Stimulated activated CD8-positive, alpha-beta memory T cell treated with anti-CD3 and anti-CD28 coated beads, Interleukin-15, amount 100 ng/mL, for 4 hours (primary cell): ENCODE measurements at places on chromosomes 4 and X.

GRCh38 chr4:95124906-95125504 lies 367.2 kb downstream of the BMPR1B start:
- no peak for DNase-seq

GRCh38 chr4:83830138-83830888 lies 294.4 kb downstream of the GPAT3 start:
- DNase-seq, result no peak

GRCh38 chrX:72115380-72115779 lies 16.3 kb downstream of the RTL5 start:
- DNase-seq, result no peak

- no peak for DNase-seq
Observed at GRCh38 chr4:182918044-182918607, 940 bp upstream of the DCTD start.

DNA sequence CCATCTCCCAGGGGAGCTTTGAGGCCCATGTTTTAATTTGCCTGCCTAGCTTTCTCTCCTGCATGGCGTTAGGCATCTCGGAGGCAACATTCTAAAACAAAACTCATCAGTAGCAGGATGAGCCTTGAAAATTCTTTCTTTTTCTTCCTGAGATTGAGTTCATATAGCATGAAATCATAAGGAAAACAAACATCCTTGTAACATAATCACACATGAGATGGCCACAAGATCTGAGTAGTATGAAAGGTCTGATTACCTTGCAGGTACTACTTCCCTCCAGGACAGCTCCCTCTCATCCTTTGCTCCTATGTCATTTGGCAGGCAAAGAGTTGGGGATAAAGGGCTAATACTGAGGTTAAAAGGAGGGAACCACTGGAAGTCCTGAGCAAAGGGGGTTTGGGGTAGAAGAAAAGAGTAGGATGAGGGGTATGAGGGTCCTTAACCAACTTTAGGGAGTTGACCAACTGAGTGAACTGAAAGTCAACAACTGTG lies 37.5 kb upstream of the CXCL8 start:
- DNase-seq, result no peak

DNA sequence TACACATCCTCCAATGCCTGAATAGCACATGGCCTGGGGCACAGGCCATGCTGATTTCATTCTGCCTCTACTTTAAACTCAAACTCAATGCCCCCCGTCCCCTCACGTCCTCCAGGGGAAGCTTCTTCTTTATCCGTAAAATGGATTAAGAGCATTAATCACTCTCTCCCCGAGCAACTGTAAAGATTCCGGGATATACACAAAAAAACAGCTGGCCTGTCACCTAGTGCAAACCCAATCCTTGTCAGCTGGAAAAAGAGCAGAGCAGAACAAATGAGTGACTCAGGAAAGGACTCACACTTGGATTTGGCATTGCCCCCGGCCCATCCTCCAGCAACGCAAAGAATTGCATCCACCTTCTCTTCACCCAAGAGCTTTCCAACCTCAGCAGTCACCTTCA lies 7.8 kb downstream of the QDPR start:
- DNase-seq, result no peak

DNA sequence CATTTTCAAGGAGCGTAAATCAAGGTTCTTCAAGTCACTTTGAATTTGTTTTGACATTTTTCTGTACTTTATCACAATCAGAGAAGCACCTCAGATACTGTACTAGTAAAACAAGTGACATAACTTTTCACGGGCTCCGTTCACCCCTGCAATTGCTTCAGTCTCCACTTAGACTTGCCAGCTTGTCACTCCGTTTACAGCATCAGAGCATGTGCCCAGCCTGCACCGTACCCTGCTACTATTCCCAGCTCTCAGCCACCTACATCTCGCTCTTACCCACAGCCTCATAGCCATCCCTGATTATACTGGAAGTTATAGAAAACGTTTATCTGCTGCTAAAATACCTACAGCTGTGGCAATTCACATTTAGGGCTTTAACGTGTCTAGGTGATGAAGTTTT lies 135.3 kb upstream of the TENM3 start:
- DNase-seq, result no peak

DNA sequence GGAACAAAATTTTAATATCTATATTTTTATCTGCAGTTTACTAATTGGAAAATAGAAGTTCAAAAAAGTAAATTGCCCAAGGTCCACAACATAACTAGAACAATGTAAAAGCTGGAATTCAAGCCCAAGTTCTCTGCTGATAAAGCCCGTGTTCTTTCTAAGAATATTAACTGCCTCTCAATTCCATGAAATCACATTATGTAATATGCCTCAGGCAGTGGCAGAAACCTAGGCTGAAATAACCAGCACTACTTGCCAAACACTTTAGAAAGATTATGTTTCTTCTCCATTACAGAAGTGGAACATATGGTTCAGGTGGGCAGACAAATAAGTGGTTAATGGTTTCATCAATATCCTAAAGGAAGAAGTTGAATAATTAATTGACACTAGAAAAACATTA lies 56.7 kb upstream of the ADGRL3 start:
- no peak for DNase-seq

- DNase-seq, result no peak
Observed at GRCh38 chr4:15317246-15317645, 110.6 kb upstream of the C1QTNF7 start.

GRCh38 chr4:138235419-138235952 lies 6.7 kb downstream of the SLC7A11 start:
- no peak for DNase-seq

- DNase-seq, result no peak
Observed at GRCh38 chr4:137819964-137820383, 287.7 kb upstream of the PCDH18 start.

DNA sequence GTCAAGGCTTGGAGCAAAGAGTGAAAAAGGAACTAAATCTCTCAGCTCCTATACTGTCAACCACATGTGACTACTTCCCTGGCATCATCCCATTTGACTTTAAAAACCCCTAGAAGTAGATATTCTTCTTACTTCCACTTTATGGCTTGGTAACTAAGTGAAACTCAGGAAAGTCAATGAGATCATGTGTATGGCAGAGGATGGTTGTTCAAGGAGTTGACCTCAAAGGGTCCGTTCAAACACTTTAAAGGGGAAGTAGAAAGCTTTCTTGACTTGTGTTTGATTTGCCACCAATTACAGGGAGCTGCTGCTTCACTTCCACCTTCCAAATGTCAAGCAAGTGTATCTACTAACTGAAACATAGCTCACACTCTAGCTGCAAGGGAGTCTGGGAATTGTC lies 187.2 kb downstream of the RAB28 start:
- no peak for DNase-seq

DNA sequence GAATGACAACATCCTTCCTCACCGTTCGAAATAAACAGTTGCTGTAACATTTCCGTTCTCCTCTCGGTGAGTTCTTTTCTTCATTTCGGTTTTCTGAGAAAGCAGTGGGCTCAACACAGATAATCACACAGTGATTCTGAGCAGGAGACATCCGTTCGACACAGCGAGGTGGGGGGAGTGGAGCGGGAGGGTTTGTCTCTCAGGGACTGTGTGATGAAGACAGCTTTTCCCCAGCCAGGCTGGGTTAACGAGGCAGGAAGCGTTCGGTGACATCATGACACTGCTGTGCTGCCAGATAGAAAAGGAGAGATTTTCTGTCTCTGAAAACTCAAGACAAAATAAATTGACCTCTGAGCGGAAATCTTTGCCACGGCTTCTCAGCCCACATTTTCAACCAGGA lies 119.3 kb downstream of the CRLF2 start:
- DNase-seq, result peak; percentile 5

GRCh38 chrX:148628621-148629020 lies 128.2 kb downstream of the AFF2 start:
- no peak for DNase-seq

GRCh38 chr4:15742083-15742582 lies 36.0 kb upstream of the CD38 start:
- no peak for DNase-seq

GRCh38 chrX:46856483-46856882 lies 19.6 kb downstream of the RP2 start:
- no peak for DNase-seq

DNA sequence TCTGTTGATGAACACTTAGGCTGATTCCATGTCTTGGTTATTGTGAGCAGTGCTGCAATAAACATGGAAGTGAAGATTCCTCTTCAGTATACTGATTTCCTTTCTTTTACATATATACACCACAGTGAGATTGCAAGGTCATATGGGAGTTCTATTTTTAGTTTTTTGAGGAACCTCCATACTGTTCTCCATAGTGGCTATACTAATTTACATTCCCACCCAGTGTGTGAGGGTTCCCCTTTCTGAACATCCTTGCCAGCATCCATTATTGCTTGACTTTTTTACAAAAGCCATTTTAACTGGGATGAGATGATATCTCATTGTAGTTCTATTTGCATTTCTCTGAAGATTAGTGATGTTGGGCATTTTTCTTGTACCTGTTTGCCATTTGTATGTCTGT lies 80.5 kb upstream of the GALNT7 start:
- DNase-seq, result no peak

- DNase-seq, result no peak
Observed at GRCh38 chr4:155658681-155659064, 8.0 kb upstream of the GUCY1A1 start.

DNA sequence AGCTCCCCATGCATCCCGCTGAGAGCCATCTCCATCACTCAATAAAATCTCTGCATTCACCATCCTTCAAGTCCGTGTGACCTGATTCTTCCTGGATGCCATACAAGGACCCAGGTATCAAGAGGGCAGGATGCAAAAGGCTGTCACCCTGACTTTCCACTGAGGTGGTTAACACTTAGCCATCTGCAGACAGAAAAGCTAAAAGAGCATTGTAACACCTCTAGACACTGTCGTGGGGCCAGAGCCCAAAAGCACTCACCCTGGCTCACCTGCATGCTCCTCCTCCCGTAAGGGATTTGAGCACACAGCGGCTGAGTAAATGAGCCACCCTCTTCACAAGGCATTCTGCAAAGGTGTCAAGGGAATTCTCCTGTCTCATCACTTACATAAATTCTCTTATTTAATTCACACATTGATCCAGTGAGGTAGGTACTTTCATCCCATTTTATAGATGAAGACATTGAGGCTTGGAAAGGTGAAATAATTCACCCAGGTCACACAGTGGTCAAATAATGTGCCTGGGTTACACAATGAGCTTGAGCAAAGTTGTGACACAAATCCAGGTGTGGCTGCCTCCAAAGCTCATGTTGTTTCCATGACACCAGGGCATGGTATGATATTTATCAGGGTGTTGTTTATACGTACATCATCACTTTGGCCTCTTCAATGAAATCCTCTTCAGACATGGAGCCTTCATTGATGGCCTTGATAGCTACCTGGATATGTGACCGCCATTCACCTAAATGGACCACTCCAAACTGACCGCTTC lies 48.0 kb downstream of the TXK start:
- DNase-seq, result no peak

DNA sequence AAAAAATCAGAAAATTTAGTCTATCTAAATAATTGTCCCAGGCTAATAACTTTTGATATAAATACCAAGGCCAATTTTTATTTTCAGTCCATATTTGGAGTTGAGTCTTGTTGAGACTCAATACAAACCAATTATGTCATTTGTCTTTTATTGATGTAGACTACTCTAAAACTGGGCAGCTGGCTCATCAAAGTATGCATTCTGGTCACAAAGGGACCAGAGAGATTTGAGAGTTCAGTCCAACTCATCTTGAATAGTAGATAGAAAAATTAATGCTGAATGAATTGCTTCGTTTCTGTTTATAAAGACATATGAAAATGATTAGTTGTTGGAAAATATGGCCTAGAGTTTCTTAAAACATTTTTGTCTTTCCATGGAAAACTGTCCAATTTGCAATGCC lies 412.5 kb upstream of the KLHL4 start:
- no peak for DNase-seq

- peak; percentile 0 for DNase-seq
Observed at GRCh38 chrX:71910986-71911730, 513 bp downstream of the NHSL2 start.

- DNase-seq, result no peak
Observed at GRCh38 chr4:154559494-154560418, 3.1 kb upstream of the FGB start.

- no peak for DNase-seq
Observed at GRCh38 chr4:139763205-139763604, 97.6 kb downstream of the MGST2 start.

DNA sequence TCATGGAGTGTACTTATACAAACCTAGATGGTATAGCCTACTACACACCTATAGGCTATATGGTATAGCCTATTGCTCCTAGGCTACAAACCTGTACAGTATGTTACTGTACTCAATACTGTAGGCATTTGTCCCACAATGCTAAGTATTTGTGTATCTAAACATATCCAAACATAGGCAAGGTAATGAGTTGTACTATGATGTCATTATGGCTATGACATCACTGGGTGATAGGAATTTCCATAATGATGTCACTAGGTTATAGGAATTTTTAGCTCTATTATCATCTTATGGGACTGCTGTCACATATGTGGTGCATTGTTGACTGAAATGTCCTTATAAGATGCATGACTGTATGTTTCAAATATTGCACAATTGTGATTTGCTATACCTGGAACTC lies 5.5 kb upstream of the PAGE1 start:
- DNase-seq, result no peak

DNA sequence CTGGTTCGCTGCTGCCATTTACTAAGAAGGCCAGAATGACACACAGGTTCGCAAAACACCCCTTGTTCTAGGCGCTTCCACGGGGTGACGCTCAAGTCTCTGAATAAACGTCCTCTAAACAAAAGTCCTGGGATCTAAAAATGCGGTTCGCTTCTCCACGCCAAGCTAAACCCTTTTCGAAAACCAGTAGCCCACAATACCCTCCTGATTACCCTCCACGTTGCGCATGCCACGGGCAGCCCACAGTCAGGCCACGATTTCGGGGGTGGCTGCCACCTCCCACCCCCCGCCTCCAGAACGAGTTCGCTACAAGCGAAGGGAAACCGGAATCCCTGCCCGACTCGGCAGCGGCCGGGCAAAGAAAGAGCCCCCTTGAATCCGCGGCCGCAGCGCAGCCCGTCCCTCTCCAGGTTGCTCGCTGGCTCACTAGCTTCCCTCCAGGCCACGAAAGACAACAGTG lies 423 bp downstream of the RPL39 start:
- peak; percentile 16 for DNase-seq

GRCh38 chrX:2284601-2285000 lies 216.2 kb downstream of the DHRSX start:
- no peak for DNase-seq

- no peak for DNase-seq
Observed at GRCh38 chr4:88623097-88623496, 30.8 kb downstream of the HERC3 start.

DNA sequence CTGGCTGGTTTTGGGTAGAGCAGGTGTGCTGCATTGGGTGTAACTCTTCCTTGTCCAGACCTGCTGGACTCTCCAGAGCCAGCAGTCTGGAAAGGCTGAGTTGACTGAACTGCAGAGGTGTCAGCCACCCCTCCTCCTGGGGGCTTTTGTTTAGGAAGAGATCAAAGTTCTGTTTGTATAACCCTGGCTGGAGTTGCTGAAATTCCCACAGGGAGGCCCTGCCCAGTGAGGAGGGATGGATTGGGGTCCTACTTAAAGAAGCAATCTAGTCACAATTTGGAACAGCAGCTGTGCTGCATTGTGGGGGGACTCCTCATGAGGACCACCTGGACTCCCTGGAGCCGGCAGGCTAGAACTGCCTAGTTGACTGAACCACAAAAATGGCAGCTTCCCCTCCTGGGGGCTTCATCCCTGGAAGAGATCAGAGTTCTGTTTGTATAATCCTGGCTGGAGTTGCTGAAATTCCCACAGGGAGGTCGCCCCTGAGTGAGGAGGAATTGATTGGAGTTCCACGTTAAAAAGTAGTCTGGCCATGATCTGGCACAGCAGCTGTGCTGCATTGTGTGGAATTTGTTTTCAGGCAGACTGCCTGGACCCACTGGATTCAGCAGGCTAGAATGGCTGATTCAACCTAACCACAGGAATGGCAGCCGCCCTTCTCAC lies 264.9 kb upstream of the ZC4H2 start:
- DNase-seq, result no peak
